ENCODE measurements at places on chromosomes 1 and 21. TPM values are rescaled to one million over a fixed set of nuclear protein-coding genes. Genes with fewer than 3 reads are reported as not detected.

- DNase-seq, result no peak
Measured at GRCh38 chr1:230175163-230175747, 108.2 kb downstream of the GALNT2 start.

- DNase-seq, result no peak
Measured at GRCh38 chr1:2493218-2493617, 17.1 kb downstream of the PLCH2 start.

GRCh38 chr1:36831186-36831810, 203.0 kb downstream of the GRIK3 start:
- no peak for DNase-seq

DNA sequence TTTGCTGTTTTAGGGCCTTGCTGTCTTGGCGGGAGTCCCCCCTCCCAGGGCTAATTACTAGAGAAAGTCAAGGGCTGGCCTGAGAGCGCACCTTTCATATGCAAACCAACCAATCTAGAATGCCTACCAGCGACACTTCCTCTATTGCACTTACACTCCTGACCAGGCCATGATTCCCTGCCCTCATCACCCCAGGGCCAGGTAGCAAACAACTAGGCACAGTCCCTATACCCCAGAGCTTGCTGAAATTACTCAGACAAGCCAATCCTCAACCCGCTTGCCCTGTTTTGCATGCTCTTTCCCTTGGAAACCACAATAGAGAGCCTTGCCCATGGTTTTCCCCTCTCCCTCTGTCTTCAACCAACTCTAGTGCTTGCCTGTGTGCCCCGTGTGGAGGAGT, 70.3 kb downstream of the URB2 start:
- no peak for DNase-seq

GRCh38 chr1:151835596-151835995, 4.0 kb upstream of the RORC start:
- no peak for DNase-seq

- DNase-seq, result no peak
Measured at GRCh38 chr1:43101061-43101460, 71.0 kb downstream of the EBNA1BP2 start.

The PLEKHA6 gene
- 0.65 TPM for total RNA-seq

The MPL gene
- total RNA-seq, result not detected

DNA sequence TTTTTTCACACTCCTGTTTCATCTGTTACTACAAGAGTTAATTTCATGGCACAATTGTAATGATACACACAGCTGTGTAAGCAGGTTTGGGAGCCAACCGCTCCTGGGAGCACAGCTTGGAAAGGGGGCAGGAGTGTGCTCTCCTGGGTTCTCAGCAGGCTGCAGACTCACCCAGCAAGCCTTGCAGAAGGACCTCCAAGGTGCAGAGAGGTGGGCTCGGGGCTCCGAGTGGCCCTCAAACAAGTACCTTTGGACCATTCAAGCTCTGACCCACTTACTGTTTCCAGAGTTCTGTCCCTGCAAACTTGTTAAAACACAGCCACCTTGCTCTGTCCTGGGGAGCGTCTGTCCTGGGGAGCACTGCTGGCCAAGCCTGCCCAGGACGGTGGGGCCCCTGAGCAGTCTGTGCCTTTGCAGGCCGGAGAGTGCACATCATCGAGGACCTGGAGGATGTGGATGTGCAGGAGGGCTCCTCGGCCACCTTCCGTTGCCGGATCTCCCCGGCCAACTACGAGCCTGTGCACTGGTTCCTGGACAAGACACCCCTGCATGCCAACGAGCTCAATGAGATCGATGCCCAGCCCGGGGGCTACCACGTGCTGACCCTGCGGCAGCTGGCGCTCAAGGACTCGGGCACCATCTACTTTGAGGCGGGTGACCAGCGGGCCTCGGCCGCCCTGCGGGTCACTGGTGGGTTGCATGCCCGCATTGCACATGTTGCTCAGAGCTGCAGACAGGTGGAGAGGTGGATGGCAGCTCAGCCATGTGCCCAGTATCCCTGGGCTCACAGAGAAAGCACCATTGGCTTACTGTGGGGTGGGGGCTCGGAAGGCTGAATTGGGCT, 78.0 kb downstream of the OBSCN start:
- no peak for DNase-seq

GRCh38 chr1:172298141-172298540, 122.3 kb upstream of the C1orf105 start:
- no peak for DNase-seq

DNA sequence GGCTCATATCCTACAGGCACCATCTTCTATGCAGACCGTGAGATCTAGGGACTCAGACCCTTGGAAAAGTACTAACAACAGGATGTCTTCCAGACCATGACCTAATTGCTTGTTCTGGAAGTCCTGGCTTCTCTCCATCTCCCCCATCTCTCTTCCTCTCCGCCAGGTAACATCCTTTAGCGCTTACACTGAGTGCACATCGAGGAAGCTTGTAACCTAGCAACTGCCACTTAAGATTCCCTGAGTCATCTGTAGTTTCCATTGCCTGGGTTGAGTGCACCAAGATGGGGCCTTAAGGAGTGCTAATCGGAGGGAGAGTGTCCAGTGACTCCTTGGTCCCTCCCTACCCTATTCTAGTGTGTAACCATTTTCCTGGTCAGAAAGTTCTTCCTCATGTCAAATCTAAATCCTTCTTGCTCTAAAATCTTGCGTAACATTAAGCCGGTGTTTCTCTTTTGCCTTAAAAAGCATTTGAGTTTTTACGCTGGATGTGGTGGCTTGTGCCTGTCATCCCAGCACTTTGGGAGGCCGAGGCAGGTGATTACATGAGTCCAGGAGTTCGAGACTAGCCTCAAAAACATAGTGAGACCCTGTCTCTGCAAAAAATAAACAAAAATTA, 9.7 kb downstream of the KLHDC8A start:
- peak; percentile 12 for DNase-seq

The APCS gene
- total RNA-seq, result not detected

DNA sequence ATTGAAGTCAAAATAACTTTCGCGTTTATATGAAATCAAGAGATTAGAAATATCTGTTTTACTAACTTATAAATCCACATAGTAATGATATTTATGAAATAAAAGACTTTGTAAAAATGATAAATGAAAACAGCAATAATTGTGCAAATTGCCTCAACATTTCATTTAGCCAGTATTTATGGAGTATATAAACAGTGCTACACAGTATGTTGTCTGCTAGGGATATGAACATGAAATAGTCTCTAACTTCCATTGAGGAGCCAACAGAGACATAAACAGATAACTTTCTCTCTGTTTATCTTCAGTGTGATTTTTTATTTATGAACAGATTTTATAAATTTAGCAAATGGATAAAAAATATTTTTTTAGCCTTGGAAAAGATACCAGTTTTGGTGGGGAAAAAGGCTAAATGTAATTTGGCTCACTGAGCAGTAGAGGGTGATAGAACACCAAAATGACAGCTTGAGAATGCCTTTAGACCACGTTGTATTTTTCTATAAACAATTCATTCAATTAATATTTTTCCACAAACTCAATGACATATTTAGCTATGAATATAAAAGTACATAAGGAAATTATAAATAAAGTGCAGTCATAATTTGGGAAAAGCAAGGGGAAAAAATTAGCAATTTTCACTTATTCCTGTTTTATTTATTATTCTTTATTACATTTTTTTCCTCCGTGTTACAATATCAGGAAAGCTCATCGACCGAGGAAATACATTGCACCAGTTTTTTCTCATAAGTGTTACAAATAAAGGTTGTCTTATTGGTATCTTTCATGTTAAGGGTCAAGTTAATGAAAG, 47.5 kb upstream of the EEIG2 start:
- peak; percentile 67 for DNase-seq

The LRIG2 gene
- total RNA-seq, result 8.9 TPM

- no peak for DNase-seq
Measured at GRCh38 chr1:92478393-92478792, 8.3 kb downstream of the GFI1 start.

The ABCD3 gene
- total RNA-seq, result 29.6 TPM

Data from lung microvascular endothelial cell (primary cell).